ENCODE measurements at places on chromosomes 7 and 10.

- no peak for DNase-seq
Measured at GRCh38 chr10:110003524-110003885, 4.3 kb upstream of the ADD3 start.

DNA sequence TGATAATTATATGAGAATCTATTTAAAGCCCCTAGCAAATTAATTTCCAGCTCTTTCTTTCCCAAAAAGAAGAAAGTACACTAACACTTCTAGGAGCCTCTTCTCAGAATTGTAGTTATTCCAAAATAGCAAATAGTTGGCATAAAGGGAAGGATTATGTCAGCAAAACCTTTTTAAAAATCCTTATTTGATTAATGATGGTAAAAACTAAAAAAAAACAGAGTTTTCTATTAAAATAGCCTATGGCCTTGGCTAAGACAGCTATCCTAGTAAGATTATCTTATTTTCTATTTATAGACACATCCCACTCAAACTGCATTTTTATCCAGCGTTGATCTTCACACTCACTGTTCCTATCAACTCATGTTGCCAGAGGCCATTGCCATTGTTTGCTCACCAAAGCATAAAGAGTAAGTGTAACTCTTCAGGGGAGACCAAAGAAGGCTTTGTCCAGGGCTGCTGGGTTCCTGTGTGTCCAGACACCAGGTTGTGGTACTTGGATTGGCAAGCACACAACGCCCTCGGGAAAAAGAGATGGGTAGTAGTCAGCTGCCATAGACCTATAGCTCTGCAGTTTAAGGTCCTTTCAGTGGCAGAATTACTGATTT lies 31.5 kb downstream of the ACTA2 start:
- no peak for DNase-seq

GRCh38 chr7:42091461-42092291 lies 145.3 kb downstream of the GLI3 start:
- no peak for DNase-seq

DNA sequence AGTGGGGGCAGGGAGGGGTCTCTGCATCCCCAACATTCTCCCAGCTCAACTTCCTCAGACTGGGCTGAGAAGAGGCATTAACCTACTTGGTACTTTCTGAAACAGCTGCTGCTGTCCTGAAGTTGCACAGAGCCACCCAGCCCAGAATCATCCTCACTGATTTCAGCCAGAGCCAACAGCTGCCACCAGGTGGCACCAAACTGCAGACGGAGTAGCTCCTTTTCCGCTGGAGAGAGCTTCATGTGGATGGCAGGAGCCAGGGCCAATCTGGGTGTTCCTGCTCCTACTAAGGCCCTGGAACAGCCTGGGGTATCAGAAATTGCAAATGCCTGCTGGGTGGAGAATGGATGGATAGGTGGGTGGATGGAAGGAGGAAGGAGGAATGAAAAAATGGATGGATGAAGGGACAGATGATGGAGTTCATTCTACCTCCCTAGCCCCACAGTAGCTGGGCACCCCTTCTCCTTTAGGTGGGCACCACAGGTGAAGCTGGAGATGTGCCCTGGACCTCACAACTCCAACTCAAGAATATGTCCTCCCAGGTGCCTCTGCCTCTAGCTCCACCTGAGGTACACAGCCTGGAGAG lies 11.8 kb upstream of the DRGX start:
- DNase-seq = peak; percentile 39

DNA sequence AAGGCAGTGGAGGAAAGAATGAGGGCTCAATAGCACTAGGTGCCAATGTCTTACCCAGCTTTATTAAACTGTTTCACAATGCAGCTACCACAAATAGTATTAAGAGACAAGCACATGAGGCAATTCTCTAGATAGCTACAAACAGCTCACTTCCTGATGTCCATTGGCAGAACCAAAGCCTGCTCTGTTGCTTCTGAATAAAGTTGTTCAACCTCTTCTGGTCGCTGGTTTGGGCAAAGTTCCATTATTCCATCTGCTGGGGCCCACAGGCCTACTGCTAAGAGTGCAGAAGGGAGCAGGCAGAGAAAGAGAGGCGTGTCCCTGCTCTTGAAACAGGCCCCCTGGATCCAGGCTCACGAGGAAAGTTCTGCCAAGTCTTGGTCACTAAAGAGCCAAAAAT lies 173.9 kb downstream of the ZNF438 start:
- DNase-seq = peak; percentile 27

DNA sequence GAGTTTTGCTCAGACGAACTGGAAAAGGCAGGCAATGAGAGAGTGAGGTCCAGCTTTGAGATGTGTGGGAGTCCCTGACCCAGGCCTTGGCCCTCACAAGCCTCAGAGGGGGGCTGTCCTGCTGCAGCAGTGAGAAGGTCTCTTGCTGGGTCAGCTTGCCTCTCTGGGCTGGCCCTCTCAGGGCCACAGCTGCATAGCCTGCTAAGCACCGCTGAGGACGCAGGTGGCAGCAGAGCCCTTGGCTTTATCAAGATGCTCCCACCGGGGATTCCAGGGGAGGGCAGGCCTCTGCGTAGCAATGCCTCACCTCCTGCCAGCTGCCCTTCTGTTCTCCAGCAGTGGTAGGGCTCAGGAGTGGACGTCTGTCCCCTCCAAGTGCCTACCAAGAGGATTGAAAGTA lies 128.7 kb downstream of the COBL start:
- DNase-seq = peak; percentile 64

DNA sequence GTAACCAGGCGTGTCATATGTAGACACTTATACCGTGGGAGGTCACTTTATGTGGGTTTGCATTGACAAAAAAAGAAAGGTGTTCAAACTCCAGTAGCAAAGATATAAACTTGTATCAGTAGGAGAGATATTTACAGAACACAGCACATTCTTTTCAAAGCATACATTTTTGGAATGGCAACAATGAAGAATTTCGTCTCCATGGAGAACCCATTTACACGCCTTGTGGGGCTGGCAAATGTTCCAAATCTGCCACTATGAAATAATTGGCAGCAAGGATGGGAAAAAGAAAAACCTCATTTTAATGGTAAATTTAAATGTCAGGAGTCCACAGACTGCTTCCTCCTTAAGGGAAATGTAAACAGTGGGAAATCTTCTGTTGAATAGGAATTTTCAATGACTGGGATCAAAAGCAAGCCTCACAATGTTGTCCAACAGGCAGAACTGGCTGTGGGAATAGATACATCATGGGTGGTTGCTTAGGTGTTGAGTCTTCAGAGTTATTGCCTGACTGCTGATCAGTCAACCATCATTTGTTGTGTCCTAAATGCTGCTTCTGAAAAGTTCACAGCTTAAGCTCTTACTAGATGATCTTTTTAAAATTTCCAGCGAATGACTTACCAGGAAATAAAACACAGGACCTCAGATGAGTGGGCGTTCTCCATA lies 256.6 kb upstream of the SEMA3C start:
- DNase-seq = no peak

DNA sequence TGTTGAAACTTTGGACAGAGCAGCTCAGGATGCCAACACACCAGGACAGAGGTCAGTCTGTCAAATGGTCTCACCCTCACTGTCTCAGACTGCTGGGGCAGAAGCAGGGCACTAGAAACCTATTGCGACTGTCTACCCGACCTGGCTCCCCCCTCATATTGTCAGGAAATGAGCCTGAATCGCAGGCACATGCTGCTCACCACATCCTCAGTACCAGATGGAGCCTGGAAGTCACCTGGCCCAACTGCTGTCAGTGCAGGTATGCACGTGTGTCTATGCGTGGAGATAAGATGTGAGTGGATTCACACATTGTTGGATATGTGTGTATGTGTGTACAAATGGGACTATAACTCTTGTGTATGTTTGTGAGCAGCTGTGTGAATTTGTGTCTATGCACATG lies 3.2 kb upstream of the CDHR1 start:
- DNase-seq = no peak

- DNase-seq = no peak
Measured at GRCh38 chr10:131574707-131575430, 263.3 kb upstream of the TCERG1L start.

DNA sequence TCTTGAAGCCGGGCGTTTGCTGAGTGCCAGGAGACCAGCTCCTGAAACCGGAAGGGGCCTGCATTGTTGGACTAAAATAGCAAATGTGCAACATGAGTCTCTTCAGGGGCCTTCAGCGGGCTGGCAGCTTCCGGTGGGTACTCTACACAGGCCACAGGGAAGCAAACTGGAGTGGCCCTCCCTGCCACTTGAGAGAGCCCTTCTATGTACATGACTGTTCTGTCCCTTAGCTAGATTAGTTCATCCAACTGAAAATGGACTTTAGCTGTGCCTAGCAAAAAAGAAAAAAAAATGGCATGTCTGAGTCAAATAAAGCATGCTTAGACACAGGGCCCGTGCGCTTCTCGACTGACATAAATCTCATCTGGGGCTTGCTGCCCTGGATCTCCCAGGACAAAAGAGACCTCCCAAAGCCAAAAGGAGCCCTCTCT lies 115.3 kb upstream of the TCF7L2 start:
- no peak for DNase-seq

All from nucleus accumbens (tissue), 56 donors.